ENCODE measurements at places on chromosomes 5 and 9.

DNA sequence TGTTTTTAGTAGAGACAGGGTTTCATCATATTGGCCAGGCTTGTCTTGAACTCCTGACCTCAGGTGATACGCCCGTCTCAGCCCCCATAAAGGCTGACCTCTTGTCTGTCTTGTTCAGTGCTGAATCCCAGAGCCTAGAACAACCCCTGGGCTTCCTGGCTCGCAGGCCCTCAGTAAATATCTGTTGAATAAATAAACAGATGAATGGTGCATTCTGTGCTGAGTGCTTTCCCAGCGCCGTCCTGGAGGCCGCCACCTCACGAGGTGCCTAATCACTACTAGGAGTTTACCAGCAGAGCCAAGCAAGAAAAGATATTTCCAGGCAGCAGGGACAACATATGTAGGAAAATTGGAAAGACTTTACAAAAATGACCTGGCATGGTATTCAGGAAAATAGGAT, 88.5 kb downstream of the SNX24 start:
- peak; percentile 23 for DNase-seq

GRCh38 chr5:32489791-32490562, 45.4 kb upstream of the ZFR start:
- DNase-seq = peak; percentile 59

- no peak for DNase-seq
Observed at GRCh38 chr9:92550765-92551164, 15.0 kb upstream of the ECM2 start.

DNA sequence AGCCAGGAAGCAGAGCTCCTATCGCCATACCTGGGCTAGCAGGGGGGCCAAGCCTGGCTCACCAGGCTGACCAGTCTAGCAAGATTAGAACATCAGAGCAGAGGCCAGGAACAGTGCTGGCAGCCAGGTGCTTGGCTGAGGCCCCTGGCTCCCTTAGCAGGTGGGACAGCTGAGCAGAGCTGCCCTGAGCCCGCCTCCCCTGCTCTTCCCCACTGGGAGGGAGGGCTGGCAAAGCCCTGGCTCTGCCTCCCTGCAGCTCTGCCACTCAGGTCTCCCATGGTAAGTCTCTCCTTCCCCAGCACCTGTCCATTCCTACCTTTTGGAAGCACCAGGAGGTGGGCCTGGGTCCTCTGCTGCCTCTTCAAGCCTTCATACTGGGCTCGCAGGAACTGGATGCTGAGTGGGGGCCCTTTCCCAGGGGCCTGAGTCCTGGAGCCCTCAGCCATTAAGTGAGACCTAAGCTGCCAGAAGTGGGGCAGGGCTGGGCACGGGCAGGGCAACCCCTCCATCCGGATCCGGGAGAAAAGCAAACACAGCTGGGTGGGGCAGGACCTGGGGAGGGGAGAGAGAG, 803 bp downstream of the C9orf152 start:
- no peak for DNase-seq

- no peak for DNase-seq
Observed at GRCh38 chr5:73117088-73117740, 3.2 kb upstream of the TMEM171 start.

DNA sequence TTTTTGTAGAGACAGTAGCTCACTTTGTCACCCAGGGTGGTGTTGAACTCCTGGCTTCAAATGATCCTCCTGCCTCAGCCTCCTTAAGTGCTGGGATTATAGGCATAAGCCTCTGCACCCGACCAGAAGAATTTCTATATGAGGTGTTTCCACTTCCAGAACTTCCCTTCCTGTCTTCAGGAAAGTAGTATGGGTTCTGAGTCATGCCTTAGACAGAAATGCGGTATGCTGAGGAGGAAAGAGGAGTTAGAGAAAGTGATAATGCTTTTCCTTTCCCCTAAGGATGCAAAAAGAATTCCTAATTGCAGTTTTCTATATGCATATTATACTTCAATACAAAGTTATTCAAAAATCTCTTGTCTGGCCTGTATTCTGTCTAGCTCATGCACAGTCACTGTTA, 16.4 kb upstream of the ADAMTSL1 start:
- peak; percentile 34 for DNase-seq

DNA sequence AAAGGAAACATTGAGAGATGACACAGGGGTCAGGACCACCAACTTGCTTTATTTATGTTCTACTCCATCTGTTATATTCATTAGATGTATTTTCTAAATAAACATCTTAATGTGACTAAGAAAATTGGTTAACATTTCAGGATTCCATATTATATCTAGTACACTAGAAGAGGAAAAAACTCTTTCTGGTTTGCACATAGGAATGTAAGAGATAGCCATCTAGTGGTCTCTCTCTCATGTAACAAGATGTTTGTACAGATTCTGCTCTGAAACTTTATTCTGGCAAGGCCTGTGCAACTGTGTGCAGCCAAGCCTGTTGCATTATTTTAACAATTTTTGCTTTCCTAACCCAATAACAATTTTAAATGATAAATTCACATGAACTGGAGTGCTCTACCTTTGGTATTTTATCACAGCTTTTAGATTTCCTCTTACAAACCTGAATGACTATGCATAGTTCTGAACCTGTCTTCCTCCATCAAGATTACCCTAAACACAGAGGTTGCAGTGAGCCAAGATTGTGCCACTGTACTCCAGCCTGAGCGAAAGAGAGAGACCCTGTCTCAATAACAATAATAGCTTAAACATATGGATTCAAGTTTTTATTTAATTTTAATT, 148.2 kb downstream of the GIN1 start:
- peak; percentile 61 for DNase-seq

- no peak for DNase-seq
Observed at GRCh38 chr9:91496351-91496750, 72.7 kb upstream of the NFIL3 start.

DNA sequence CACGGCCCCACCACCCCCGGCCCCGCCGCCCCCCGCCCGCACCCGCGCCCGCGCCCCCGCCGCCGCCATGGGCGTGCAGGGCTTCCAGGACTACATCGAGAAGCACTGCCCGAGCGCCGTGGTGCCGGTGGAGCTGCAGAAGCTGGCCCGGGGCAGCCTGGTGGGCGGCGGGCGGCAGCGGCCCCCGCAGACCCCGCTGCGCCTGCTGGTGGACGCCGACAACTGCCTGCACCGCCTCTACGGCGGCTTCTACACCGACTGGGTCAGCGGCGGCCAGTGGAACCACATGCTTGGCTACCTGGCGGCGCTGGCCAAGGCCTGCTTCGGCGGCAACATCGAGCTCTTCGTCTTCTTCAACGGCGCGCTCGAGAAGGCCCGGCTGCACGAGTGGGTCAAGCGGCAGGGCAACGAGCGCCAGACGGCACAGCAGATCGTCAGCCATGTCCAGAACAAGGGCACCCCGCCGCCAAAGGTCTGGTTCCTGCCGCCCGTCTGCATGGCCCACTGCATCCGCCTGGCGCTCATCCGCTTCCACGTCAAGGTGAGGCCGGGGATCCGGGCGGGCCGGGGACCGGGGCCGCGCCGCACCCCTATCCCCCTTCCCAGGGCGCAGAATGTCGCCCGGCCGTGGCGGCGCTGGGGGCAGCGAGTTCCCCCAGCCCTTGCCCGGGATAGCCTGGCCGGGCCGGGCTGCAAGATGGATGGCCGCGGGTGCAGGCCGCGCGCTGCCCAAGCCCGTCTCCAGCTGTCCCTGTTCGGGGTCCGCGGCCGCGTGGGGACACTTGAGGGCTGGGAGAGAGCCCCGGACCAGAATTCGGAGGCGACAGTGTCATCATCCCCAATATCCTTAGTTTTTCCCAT, 594 bp downstream of the FAM120A start:
- DNase-seq = peak; percentile 24

- DNase-seq = no peak
Observed at GRCh38 chr9:13550519-13550918, 271.0 kb upstream of the MPDZ start.

- DNase-seq = peak; percentile 46
Observed at GRCh38 chr5:147223343-147223742, 11.5 kb upstream of the STK32A start.

- DNase-seq = peak; percentile 69
Observed at GRCh38 chr5:82183828-82184227, 94.3 kb downstream of the RPS23 start.

DNA sequence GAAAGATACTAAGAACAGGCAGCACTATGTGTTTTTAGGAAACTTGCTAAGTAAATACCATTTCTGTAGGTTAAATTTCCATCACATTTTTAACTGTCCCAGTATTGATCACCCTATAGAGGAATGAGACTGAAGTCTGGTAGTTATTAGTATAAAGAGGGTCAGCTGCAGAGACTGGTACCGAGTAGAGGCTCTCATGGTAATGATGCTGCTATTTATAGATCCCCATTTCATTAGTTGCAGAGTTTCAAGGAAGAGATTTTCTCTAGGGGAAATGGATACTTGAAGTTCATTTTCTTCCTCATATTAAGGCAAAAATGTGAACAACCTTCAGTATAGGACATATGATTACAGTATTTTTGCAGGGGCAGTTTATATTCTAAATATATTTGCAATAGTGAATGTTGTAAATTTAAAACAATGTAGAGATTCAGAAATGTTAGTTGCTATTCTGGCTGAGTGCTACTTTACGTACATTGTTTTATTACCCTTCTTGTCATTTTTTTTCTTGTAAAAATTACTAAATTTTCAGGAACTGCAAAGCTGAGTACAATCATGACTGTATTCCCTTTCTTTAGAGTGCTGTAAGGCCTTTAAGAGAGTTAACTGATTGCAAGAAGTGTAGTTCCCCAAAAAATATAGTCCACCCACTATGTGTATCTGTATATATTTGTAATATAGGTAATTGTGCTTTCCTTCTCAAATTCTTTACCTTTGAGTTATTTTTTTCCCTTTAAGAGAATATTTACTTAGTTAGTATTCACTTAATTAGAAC, 14.7 kb downstream of the PBX3 start:
- DNase-seq = no peak

- DNase-seq = no peak
Observed at GRCh38 chr5:125236007-125236406, 489.6 kb upstream of the ZNF608 start.

GRCh38 chr5:133284306-133284705, 232.5 kb downstream of the HSPA4 start:
- no peak for DNase-seq
